Lung microvascular endothelial cell (primary cell): ENCODE measurements at places on chromosomes 16 and 17.
A peak's percentile ranks its signal among the peaks of the same experiment; 100 is the strongest.

- DNase-seq, result peak; percentile 49
These were observed at the start of gene NT5C3B for GRCh38 chr17:41835800-41836549. NT5C3B (minus strand) TSS chr17:41836232; CDS start chr17:41836193, 39 bp downstream.

GRCh38 chr17:67602974-67603373 lies 114.8 kb upstream of the NOL11 start:
- DNase-seq, result peak; percentile 65

- no peak for DNase-seq
These were observed 155.7 kb upstream of the TNRC6C start for GRCh38 chr17:77802811-77803220.

- DNase-seq, result no peak
These were observed 11.4 kb downstream of the SF3B3 start for GRCh38 chr16:70534971-70535370.

GRCh38 chr17:45296003-45296832 lies 20.6 kb downstream of the MAP3K14 start:
- no peak for DNase-seq

GRCh38 chr16:65600629-65601028 lies 478.8 kb upstream of the CDH11 start:
- DNase-seq, result no peak
